ENCODE measurements at places on chromosomes 2 and 18.

- ATAC-seq: no peak
Observed at GRCh38 chr2:188835821-188836220, 138.4 kb upstream of the COL3A1 start.

- no peak for ATAC-seq
Observed at GRCh38 chr2:11611251-11611650, 58.7 kb downstream of the NTSR2 start.

GRCh38 chr2:240579771-240580614 lies 6.5 kb upstream of the CAPN10 start:
- ATAC-seq: peak; percentile 93

DNA sequence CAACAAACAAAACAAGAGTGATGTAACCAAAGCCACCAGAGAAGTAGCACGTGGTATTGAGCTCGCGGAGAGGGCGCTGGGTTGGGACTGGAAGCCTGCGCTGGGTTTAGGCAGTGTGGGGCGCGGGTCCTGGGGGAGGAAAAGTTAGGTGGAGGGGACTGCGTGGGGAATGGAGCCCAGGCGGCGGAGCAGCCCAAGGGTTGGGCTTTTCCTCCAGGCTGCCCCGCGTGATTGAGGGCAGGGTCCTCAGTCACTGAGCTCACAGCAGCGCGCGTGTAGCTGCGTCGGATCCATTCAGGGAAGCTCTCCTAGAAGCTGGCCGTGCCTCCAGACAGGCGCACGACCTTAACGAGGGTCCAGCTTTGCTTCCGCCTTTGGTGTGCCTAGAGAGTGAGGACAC lies 357.4 kb downstream of the GALR1 start:
- no peak for ATAC-seq

- ATAC-seq: no peak
Observed at GRCh38 chr2:23387845-23388244, 2.9 kb downstream of the KLHL29 start.

DNA sequence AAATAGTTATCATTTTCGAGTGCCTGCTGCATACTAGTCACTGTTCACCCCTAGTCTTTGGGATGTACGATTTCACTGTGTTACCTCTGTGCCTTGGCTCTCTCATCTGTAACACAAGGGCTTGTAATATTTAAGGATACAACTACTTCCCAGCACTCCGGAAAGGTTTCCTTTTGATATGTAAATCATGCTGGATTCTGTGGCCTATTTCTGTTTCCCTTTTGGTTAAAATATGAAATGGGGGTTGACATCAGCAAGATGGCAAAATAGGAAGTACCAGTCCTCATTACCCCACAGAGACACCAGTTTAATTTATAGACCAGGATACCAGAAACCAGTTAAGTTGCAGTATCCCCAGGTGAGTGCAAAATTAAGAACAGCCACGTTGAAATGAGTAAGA lies 23.5 kb downstream of the PSMG2 start:
- no peak for ATAC-seq

DNA sequence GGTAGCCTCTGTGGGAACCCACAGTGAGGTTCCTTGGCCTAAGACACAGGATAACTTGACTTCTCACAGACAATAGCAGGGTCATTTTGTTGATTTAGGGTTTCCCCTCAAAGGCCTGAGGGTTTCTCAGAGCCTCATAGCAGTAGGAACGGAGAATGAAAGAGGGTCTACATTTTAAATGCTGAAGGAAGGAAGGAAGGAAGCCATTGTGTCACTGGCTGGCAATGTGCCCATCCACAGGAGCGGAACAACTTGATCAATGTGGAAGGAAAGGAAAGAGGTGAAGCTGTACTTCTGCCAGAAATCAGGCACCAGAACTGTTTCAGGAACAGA lies 5.1 kb downstream of the IL1B start:
- no peak for ATAC-seq

DNA sequence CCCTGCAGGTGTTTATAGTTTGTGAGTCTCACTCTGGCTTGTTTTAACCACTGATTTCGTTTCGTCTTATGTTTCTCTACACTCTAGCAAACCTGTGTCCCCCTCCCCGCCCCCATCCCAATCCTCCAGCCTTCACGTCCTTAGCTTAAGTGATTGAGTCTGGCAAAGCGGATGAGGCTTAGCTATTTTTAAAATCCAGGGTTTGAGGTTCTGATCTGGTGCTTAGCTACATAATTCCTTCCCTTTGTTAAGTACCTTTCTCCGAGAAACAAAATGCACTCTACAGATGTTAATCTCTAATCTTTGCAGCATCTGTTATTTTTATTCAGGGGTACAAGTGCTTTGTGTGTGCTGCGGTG lies 7.8 kb downstream of the AGAP1 start:
- ATAC-seq: no peak

DNA sequence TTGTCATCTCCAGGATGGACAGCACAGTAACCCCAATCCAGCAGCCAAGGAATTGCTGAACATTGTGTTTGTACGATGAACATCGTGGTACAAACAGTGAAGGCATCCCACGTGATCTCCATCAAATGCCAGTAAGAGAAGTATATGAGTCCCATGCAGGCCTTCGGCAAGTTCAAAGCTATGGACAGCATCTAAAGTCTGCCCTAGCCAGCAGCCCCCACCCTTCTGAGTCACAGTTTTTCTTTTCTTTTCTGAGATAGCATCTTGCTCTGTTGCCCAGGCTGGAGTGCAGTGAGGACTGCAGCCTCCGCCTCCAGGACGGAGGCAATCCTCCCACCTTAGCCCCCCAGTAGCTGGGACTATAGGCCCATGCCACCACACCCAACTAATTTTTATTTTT lies 71.0 kb upstream of the SRD5A2 start:
- no peak for ATAC-seq

DNA sequence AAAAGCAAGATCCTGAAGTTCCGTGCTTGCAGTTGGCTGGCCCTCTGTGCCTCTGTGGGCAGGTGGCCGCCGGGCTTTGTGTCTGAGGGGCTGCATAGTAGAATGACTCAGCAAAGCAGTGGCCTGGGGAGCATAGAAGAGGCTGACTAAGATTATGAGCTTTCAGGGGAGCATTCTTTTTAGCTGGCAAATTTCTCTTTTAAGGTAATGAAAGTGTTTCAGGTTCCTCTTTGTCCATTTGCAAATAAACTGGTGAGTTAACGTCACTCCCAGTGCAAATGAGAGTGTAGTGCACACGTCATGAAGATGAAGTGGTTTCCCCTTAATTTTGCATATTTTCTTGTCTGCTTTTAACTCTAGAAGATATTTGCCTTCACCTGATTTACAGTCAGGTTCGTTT lies 98.6 kb downstream of the BCL2L11 start:
- ATAC-seq: no peak

GRCh38 chr2:170155022-170155722 lies 22.8 kb upstream of the MYO3B start:
- no peak for ATAC-seq

- no peak for ATAC-seq
Observed at GRCh38 chr2:46335391-46336282, 38.4 kb downstream of the EPAS1 start.

All from activated T-helper 17 cell treated with anti-CD3 and anti-CD28 coated beads, Interleukin-2, amount 50 U/mL, for 72 hours (primary cell).